GM04504 (cell line): ENCODE measurements at places on chromosomes 13 and 19.

- DNase-seq = peak; percentile 89
Observed at GRCh38 chr19:19032420-19033175, 719 bp downstream of the SUGP2 start.

GRCh38 chr19:1004803-1005664 is 4.8 kb downstream of the GRIN3B start:
- DNase-seq = no peak

GRCh38 chr19:41804336-41804735 is 7.9 kb downstream of the CEACAM3 start:
- no peak for DNase-seq

DNA sequence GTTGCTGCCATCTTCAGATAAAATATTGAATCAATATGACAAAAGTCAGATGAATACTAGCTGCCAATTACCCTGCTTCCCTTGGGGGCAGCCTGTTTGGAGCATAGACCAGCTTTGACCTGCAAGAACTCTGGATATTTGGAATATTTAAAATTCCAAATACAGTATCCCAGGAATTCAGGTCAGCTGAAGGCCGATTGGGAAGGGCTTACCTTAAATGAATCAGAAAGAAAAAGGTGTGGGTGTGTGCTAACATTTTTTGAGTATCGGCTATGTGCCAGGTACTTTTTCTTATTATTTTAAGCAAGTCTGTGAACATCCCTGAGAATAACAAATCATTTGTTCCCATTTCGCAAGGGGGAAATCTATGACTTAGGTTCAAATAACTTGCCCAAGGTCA is 1.8 kb upstream of the RUBCNL start:
- DNase-seq = no peak

GRCh38 chr13:28819735-28820098 is 422 bp upstream of the MTUS2 start:
- DNase-seq = no peak

GRCh38 chr13:45108716-45109101 is 11.6 kb upstream of the GTF2F2 start:
- DNase-seq = no peak

DNA sequence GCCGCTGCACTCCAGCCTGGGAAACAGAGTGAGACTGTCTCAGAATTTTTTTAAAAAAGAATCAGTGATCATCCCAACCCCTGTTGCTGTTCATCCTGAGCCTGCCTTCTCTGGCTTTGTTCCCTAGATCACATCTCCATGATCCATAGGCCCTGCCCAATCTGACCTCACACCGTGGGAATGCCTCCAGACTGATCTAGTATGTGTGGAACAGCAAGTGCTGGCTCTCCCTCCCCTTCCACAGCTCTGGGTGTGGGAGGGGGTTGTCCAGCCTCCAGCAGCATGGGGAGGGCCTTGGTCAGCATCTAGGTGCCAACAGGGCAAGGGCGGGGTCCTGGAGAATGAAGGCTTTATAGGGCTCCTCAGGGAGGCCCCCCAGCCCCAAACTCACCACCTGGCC is at the start of gene KLK2:
Gene KLK2, plus strand, starts transcription at position 384 of the 400 bp plus-strand sequence. CDS start 35 bp downstream, outside the sequence.
- DNase-seq = no peak
